ENCODE measurements at places on chromosomes 3 and 15.

- peak; percentile 52 for DNase-seq
Observed at GRCh38 chr3:16498130-16498890, 15.2 kb downstream of the RFTN1 start.

- peak; percentile 6 for DNase-seq
Observed at GRCh38 chr3:168040607-168041208, 55.0 kb downstream of the GOLIM4 start.

GRCh38 chr15:49990835-49991545 lies 128.0 kb downstream of the ATP8B4 start:
- no peak for DNase-seq

DNA sequence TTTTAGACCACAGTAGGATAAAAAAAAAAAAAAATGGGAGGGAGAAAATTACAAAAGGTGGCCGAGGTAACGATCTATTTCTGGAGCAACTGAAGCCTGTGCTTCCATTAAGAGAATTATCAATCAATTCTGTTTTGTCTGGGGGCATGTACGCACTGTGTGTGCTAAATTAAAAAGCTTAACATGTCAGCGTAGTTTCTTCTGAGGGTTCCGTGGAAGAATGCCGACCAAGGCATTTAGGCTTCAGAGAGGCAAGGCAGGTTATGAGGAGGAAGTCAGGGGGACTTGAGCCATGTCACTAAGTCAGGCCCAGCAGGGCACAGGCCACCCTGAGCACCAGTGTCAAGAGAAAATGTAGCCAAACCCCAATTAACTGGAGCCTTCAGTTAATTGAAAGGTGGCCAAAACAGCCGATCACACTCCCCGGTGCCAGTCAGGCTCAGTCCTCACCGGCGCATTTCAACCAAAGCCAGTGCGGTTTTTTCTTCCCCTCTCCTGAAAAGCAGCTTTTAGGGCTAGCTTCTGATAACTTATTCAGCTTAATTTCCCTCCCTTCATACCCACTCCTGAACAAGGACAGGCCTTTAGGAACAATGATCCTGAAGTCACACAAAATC lies 113.9 kb downstream of the MEGF11 start:
- DNase-seq, result no peak

DNA sequence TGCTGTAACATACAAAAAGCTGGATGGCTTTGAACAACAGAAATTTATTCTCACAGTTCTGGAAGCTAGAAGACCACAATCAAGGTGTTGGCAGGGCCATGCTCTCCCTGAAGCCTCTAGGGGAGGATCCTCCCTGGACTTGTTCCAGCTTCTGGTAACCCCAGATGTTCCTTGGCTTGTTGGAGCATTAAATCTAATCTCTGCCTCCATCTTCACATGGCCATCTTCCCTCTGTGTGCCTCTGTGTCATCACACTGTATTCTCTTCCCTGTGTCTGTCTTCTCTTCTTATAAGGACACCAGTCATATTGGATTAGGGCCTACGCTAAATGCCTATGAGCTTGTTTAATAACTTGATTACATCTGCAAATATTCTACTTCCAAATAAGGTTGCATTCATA lies 109.5 kb downstream of the STAG1 start:
- DNase-seq, result no peak
